Fibroblast of lung (primary cell): ENCODE measurements at places on chromosomes 4 and X. TPM values are rescaled to one million over a fixed set of nuclear protein-coding genes. Genes with fewer than 3 reads are reported as not detected.

RBM46 gene
- under 0.01 TPM in 1 of 2 replicates, not detected in the other for total RNA-seq

IL1RAPL1 gene
- total RNA-seq: 0.26 and 2.8 TPM in 2 replicates

SMR3B gene
- total RNA-seq: not detected in 2 replicates

STATH gene
- total RNA-seq: not detected in 2 replicates

SULT1B1 gene
- not detected in 2 replicates for total RNA-seq

TTC29 gene
- total RNA-seq: not detected in 2 replicates

CFP gene
- total RNA-seq: under 0.01 and 0.17 TPM in 2 replicates

GRCh38 chr4:110096405-110096804 lies 102.0 kb downstream of the ELOVL6 start:
- peak; percentile 30 for DNase-seq

- no peak for DNase-seq
These were observed 1105.9 kb upstream of the TENM3 start for GRCh38 chr4:181137351-181137750.

DNA sequence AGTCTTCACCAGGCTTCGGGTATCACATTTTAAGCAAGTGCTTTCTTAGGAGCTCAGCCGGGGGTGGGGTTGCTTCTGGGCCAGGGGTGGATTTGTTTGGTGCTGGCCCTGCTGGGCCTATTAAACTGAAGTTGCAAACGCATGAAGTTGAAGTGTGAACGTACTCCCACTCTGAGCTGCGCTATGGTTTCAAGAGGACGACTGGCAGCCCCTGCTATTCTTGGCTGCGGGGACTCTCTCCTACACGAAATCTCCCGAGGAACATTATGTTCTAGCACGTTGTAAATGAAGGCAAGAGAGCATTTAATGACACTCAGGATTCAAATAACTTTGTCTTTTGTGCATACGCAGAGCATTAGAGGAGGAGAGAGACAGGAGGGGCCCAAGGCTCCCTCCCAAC lies 401.3 kb upstream of the BOD1L1 start:
- no peak for DNase-seq

- DNase-seq: peak; percentile 61
These were observed 176.9 kb downstream of the PDHA2 start for GRCh38 chr4:96016634-96017299.

DNA sequence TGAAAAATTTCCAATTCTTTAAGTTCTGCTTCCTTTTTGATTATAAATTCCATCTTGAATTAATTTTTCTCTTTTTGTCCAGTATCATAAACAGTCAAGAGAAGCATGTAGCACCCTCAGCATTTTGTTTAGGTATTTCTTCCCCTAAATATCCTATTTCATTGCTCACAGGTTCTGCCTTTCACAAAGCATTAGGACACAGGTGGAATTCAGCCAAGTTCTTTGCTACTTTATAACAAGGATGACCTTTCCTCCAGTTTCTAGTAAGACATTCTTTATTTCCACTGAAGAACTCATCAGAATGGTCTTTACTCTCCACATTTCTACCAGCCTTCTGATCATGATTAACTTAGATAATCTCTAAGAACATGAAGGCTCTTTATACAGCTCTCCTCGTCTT lies 7.4 kb downstream of the SLC9B1 start:
- DNase-seq: peak; percentile 82

DNA sequence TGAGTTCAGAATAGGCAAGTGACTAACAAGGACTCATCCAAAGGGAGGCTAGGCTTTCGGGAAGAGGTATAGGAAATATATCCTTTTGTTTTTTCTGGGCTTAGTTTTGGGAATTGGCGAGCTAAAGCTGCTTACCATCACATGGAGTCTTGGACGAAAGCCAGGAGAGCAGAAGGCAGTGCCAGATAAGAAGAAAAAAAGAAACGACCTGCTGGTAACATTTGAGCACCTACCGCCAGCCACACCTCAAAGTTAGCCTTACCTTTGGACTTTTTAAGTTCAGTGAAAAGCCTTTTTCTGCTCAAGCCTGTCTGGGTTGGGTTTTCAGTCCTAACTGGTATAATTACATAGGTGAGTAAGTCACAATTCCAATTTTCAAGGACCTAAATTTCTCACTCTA lies 85.1 kb upstream of the LCORL start:
- no peak for DNase-seq

- DNase-seq: no peak
These were observed 27.8 kb upstream of the GALNTL6 start for GRCh38 chr4:171785388-171785787.

DNA sequence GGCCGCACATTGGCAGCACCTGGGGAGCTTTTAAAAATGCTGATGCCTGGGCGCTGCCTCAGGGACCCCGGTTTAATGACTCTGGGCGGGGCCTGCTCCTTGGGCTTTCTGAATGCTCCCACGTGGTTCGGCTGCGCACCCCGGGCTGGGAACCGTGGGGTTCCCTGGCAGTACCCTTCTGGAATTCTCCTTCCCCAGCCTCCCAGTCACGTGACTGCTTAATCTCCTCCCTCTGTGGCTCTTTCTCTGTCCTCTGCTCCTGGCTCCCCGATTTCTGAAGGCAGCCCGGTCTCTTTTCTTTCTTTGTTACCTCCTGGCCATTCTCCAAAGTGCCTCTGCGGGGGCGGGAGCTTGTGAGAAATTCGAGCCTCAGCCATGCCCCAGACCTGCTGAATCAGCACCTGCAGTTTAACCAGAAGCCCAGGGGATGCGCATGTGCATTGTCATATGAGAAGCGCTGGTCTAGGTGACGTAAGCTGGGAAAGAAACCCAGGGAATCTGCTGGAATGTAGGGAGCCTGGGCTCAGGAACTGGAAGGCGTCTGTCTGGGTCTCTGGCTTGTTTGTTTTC lies 16.6 kb downstream of the CLCN4 start:
- DNase-seq: peak; percentile 95

DNA sequence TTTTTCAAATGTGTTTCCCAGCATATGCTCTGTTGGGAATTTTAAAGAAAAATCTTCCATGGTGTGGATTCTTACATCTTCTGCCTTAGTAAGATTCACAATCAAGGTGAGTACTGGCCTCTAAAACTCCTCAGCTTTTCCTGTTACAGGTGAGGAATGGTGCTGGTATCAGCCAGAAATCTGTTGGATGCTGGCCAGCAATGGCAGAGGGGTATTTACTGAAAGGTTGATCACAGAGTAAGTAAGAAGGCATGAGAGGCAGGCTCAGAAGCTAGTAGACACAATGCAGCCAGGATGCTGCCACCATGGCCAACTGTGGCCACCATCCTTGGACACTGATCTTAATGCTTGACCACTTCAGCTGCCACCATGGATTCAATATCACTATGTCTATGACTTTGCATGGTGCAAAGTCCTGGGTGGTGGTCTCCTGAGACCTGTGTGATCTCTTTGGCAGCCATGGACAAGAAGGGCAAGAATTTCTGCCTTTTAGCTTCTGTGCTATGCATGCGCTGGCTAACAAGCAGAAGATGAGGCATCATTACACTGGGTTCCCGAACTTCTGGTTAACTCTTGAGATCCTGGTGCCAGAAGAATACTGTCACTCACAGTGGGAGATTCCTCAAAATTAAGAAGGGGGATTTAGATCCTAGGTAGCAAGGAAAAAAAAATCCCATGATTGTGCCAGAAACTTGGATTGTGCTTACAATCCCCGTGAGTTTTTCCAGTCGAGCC lies 60.2 kb downstream of the CHRNA9 start:
- no peak for DNase-seq

GRCh38 chr4:62952366-62952765 lies 1456.9 kb downstream of the TECRL start:
- DNase-seq: no peak

DNA sequence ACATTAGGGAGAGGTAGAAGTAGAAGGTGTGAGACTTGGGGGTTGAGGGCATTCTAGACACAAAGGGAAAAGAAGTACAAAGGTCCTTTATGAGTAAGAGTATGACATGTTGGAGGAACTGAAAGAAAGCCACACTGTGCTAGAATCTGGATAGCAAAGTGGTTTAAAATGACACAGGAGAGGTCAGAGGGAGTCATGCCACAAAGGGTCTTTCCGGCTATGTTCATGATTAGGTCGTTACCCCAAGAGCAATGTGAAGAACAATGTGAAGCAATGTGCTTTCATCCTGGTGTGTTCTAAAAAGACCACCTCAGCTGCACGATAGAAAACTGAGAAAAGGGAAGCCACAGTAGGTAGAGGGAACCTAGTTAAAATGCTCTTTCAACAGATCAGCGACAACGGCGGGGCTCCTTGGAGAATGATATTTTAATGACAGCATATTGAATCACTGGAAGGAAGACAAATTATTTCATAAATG lies 29.2 kb downstream of the SMIM14 start:
- DNase-seq: no peak

- no peak for DNase-seq
These were observed 225.8 kb upstream of the TEX13C start for GRCh38 chrX:125093852-125094251.

DNA sequence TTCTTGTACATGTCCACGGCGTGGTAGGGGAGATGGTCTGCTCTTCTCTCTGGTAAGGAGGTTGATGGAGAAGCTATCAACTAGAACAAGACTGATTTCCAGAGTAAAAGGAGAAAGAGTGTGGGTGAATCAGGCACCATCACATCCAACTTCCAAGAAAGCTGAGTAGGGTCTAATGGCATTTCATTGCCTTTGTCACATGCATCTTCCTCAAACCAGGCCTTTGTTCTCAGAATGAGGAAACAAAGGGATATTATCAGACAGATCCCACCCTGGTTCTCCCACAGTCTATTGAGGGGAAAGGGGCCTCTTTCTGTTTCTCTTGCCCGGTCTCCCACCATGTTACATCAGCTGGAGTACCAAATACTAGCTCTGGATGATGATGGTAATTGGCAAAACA lies 160.2 kb upstream of the RBPJ start:
- no peak for DNase-seq

- DNase-seq: peak; percentile 86
These were observed 3.1 kb downstream of the PDGFC start for GRCh38 chr4:156968479-156968984.

DNA sequence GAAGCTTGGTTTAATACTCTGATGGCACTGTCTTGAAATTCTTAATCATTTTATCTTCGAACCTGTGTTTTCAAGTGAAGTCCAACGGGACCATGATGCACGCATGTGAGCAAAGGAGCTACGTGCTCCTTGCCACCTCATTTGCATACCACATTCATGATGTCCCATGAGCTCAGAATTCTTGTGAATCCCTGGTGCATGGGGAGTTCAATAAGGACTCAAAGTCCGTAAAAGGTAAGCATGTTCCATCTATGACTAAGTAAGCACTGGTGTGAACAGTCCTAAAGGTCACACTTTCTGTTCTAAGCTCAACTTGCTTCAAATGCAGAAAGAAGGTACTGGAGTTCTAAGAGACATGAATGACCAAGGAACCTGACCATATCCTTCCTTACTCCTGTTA lies 13.1 kb upstream of the GPM6B start:
- DNase-seq: no peak

GRCh38 chr4:105061136-105061696 lies 85.5 kb upstream of the TET2 start:
- DNase-seq: peak; percentile 83

- no peak for DNase-seq
These were observed 64.5 kb downstream of the IQCM start for GRCh38 chr4:149751174-149751573.

DNA sequence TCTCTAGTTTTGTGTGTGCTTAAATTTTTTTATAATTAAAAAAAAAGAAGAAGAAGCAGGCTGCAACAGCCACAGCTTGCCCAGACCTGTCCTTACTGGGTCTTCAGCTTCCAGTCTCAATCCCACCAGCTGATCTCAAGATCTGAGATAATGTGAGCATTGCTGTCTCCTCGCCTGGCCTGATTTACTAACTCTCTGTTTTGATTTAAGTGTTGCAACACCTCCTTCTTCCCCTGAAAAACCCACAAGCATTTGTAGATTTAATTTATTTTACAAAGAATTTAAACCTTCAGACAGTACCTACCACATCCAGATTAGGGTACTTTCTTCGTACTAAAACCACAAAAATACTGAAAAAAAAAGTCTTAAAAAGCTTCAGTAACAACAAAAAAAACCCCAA lies 38.0 kb downstream of the FAM241A start:
- peak; percentile 67 for DNase-seq

DNA sequence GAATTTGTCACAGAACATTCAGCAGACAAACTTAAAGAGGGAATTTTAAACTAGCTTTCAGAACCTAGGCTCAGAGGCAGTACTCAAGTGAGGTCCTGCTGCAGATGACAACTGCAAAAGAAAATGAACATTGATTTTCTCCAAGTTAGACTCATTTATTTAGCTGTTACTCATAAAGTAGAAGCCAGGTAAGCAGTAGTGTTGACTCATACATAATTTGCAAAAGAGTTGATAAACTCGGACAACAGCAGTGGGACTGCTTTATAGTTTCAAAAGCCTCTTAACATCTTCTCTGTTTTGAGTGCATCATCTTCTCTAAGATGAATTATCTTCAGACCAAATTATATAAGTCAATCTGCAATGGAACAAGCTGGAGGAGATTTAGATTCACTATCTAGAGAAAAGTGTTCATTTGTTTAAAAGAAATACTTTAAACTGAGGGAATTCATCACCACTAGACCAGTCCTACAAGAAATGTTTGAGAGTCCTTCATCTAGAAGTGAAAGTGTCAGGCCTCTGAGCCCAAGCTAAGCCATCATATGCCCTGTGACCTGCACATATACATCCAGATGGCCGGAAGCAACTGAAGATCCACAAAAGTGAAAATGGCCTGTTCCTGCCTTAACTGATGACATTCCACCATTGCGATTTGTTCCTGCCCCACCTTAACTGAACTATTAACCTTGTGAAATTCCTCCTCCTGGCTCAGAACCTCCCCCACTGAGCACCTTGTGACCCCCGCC lies 49.5 kb downstream of the COQ2 start:
- no peak for DNase-seq

DNA sequence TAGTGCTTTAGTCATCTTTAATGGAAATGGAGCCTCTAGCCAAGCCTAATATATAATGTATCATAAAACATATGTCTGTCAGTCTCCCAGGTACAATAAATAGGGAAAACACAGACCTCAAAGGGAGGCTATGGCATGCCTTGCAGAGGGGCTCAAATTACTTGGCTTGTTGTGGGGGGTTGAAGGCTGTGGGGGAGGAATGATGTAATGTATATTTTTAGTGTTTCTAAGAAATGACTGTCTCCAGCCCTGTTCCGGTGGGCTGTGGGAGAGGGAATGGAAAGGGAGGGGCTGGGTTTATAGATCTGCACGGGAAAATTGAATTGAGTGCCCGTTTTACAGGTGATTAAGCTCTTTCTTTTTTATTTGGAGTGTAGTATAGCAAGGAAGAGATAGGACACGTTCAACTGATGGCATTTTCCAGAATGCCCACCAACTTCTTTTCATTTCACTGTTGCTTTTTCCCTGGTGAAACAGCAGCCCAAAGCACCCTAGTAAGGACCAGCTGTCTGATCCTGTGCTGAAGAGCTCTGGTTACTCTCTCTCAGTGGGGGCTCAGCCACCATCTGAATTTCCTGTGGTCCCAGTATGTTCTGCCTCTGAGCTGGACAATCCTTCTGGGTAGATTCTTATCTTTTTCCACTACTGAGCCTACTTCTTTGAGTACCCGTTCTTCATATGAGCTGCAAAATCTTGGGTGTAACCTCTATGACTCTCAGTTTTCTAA lies 220.7 kb upstream of the CASK start:
- DNase-seq: no peak

GRCh38 chrX:13667919-13668318 lies 15.0 kb downstream of the TCEANC start:
- DNase-seq: no peak

- DNase-seq: no peak
These were observed 1.3 kb downstream of the LPAR4 start for GRCh38 chrX:78748846-78749245.

GRCh38 chr4:38681281-38681991 lies 17.4 kb downstream of the KLF3 start:
- peak; percentile 82 for DNase-seq
